Activated T-cell treated with anti-CD3 and anti-CD28 coated beads, Interleukin-2, amount 50 U/mL, for 72 hours (primary cell): ENCODE measurements at places on chromosomes 2 and 18.

DNA sequence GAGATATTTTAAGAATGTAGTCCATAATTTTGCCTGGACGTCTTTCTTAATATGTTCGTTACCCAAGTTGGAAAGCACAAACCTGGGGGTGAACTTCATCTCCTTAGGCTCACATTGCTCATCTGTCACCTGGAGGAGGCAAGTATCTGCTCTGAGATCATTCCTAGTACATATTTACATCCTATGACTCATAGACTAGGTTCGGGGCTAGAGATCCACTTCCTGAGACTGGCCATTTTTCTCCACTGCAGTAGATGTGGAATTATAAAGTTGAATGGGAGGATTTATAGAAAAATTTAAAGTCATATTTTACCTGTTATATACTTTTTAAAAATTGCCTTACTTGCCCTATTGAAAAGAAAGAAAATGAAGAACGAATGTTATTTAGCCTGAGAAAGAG is 77.5 kb upstream of the PROKR1 start:
- DNase-seq = no peak

- DNase-seq = no peak
These were observed 3.9 kb downstream of the PKDCC start for GRCh38 chr2:42051543-42052235.

DNA sequence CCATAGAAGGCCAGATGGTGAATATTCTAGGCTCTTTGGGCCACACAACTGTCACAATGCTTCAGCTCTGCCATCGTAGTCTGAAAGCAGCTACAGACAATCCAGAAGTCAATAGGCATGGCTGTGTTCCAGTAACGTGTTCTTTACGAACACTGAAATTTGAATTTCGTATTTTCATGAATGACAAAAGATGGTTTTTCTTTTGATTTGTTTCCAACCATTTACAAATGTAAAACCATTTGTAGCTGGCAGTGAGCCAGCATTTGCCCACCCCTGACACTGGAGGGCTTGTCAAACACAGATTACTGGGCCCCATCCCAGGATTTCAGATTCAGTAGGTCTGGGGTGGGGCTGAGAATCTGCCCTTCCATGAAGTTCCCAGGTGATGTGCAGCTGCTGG is 83.0 kb upstream of the ATG16L1 start:
- DNase-seq = no peak

DNA sequence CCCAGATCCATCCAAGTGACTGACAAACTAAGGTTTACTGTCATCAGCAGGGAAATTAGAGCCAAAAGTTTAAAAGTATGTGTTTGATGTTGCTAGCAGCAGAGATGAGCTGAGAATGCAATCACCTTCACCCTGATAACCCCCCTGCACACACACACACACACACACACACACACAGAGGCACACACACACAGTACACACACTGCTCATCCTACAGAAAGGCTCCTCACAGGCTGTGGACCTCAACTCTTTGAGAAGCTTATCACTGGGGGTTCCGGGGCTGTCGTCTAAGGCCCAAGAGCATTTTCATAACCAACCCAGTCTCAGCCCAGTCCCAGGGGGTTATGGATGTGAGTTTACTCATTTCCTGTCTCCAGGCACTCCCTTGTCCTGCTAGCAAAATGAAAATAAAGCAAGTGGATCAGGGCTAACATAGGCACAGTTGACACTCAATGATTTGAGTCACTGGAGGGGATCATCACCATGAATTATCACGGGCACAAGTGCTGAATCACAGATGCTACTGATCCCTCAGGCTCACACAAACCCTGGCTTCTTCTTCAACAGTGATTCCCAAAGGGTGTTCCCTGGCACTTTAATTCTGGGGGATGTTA is 76.6 kb downstream of the ALK start:
- no peak for DNase-seq

DNA sequence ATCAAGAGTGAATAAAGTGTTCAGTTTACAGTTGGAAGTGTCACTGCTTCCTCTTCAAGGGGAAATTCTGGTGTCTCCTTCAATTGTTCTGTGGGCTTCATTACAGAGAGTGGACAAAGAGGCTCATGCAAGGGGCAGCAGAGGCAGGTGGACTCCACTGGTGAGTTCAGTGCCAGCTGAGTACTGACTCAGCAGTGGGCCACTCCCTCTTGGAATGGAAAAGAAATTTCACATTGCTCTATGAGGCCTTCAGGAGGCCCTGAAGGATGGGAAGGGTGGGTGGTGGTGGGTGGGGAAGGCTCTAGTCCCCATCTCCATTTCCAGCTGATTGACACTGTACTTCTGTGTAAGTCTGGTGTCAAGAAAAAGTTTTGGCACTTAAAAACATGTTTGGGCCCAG is 66.4 kb downstream of the PRELID3A start:
- DNase-seq = no peak

DNA sequence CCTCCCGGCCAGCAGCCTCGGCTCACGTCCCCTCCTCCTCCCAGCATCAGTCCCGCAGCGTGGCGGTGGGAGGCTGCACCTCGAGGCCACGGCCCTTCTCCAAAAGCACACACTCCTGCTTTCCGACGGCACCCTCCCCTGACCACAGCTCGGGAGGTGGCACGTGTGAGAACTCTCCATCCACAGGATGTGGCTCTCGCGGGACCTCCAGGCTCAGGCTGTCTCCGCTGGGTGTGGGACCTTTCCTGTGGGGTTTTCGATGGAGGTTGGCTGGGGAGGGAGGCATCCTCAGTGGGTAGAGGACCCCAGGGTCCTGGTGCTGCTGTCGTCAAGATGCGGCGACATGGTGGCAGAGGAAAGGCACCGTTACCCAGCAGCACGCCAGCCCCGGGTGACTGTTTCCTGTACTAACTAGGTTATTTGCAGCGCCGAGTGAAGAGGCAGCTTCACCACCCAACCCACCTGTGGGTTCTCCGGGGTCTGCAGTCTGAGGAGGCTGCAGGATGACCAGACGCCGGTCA is 42.8 kb upstream of the KCNG2 start:
- no peak for DNase-seq

- no peak for DNase-seq
These were observed 148.7 kb downstream of the NDUFA10 start for GRCh38 chr2:239876271-239876947.

DNA sequence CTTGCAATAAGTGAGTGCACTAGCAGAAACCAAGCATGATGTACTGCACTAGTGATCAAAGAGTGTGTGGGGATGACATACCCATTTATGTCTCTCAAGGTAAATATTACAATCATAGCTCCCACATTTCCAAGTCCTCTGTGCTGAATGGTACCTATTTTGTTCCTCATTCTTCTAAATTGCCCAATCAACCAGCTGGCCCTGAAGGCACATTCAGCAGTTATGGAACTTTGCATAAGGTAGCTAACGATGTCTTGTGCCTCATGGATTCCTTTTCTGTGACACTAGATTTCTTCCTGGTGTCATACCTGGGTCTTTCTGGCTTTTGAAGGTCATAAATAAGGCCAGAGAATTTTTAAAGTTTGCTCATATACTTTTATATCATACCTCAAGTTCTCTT is 963.0 kb downstream of the SLC4A3 start:
- no peak for DNase-seq

GRCh38 chr2:222690564-222691200 is 19.2 kb downstream of the MOGAT1 start:
- DNase-seq = peak; percentile 82

- no peak for DNase-seq
These were observed 19.1 kb downstream of the PHOSPHO2 start for GRCh38 chr2:169713331-169713730.

GRCh38 chr2:144683107-144683753 is 163.3 kb upstream of the ZEB2 start:
- DNase-seq = no peak

- DNase-seq = peak; percentile 11
These were observed 38.8 kb downstream of the PPP4R1 start for GRCh38 chr18:9575558-9575957.

GRCh38 chr2:165952741-165953211 is 800 bp downstream of the TTC21B start:
- DNase-seq = no peak

DNA sequence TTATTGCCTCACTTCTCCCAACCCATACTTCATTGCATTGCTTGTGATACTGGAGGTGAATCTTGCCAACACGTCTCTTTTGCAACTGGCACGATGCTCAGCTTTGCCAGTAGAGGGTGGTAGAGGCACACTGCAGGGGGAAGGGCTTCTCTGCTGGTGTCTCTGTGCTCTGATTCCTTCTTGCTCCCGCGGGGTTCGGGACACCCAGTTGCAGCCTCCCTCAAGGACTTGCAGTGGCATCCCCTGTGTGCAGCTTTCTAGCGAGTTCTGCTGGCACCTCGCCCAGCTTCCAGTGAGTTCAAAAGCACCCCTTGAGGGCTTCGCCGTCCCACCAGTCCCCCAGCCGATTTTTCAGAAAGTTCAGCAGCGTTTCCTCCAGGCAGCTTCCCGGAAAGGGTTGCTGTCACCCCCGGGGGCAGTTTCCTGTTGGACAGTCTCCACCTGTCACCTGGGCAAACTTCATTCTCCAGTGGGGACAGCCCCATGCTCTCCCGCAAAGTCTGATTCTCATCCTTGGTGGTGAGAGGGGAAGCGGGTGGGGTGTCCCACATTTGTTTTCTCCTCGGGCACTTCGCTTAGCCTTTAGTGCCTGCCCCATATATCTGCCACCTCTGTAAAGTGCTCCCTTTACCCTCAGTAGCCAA is 35.4 kb upstream of the EN1 start:
- peak; percentile 65 for DNase-seq

DNA sequence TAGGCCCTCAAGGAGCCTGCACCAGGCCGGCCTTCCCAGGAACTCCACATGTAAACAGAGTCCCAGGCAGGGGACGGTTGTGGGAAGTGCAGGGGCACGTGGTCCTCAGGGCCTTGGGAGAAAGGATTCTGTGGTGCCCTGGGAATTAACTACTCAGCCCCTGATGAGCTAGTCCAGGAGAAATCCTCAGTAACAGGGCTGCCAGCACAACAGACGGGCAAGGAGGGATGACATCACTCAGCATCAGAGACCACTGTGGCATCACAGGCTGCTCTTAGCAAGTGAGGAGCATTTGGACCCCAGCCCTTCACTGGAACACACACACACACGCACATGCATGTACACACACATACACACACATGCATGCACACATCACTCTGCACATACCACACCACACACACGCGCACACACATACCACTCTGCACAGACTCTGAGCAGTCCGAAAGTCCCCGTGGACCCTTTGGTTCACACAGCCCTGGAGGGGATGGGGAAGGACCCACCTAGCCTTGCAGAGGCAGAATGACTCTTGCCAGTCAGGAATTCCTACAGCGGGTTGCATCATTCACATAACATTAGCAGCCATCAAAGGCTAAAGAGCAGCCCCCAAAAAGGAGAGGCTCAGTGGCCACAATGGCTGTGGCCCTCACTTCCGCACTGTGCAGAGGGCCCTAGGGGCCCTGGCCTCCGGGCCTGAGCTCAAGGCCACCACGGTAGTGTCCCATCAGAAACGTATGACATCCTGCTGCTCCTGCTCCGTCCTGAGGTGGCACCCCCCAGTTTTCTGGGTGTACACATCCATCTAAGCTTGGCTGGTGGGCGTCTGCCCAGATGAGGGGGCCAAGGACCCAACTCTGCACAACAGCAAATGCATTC is 1.9 kb upstream of the NMUR1 start:
- no peak for DNase-seq

- no peak for DNase-seq
These were observed 97.0 kb upstream of the REG3G start for GRCh38 chr2:78928502-78928901.

- DNase-seq = no peak
These were observed 29.2 kb downstream of the G6PC2 start for GRCh38 chr2:168930242-168930641.

DNA sequence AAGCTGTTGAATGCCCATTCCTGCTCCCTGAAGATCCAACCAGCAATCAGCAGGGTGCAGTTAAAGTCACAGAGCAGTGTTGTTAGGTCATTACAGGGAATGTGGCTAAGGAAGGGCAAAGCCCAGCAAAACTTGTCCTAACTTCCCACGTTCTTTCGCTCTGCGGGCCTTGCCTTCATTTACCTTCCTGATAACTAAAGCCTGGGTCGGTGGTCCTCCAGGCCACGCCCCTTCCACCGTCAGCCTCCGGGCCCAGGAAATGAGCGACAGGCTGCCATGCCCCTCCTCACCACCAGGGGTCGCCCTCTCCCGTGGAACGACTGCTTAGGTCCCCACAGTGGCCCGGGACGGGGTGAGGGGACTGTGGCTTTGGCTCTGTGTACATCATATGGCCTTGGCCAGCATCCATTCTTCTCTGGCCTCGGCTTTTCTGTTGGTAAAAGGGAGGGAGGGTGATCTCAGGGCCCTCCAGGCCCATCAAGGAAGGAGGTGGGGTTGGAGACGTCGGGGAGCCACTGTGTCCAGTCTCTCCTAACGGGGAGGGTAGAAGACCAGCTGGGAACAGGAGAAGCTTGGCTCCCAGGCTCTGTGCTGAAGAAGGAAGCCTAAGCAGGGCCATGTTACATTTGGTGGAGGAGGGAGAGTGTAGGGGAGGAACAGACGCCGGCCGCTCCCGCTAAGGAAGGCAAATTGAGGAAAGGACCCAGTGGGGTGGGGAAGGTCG is 2.2 kb downstream of the SH2D6 start:
- peak; percentile 97 for DNase-seq

DNA sequence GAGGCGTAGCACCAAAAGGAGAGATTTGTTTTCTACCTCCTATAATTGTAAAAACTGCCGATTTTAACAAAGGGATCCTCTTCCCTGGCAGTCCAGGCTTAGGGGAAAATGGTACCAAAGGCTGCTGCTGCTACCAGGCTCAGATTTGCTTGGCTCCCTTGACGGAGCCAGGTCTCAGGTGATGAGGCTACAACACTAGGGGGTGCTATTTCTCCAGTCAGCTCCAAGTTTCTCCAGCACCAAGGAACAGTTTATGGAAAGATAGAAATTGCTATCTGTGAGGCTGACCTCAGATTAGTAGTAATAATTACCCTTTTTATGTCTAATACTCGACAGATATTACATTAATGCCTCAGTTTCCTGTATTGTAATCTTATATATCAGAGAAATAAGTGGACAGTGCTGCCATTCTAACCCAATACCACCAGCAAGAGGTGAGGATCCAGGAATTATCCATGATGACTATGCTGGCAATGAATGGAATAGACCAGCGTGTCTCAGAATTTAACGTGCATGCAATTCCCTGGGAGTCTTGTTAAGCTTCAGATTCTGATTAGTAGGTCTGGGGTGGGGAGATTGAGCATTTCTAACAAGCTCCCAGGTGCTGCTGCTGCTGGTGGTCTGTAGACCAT is 111.3 kb downstream of the ESCO1 start:
- peak; percentile 26 for DNase-seq

DNA sequence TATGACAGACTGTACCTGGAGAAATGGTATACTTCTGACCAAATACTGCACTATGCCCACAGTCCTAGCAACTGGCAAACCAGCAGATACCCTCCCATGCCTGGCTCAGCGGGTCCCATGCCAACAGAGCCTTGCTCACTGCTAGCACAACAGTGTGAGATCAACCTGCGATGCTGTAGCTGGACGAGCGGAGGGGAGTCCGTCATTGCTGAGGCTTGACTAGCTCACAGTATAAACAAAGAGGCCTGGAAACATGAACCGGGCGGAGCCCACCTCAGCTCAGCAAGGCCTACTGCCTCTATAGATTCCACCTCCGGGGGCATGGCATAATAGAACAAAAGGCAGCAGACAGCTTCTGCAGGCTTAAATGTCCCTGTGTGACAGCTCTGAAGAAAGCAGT is 93.2 kb upstream of the CAB39 start:
- no peak for DNase-seq
